ENCODE measurements at places on chromosomes 6 and 20.

GRCh38 chr20:30485331-30486102 lies 771.9 kb upstream of the DEFB115 start:
- DNase-seq: no peak

DNA sequence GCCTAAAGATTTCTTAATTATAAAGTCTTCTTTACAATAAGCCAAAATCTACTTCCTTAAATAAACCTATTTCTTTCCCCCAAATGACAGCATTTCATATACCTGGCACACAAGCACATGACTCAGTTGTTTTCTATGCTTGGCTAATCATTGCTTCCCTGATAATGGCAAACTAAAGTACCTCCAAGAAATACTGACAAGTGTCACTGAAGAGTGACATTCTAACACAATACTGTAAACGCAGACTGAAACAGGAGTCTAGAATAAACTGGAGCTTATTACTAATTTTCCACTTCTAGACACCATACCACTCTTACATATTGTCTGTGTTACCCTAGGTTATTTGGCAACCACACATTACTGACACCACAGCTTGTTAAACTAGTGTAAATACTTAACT lies 14.3 kb downstream of the SYNCRIP start:
- DNase-seq: no peak

DNA sequence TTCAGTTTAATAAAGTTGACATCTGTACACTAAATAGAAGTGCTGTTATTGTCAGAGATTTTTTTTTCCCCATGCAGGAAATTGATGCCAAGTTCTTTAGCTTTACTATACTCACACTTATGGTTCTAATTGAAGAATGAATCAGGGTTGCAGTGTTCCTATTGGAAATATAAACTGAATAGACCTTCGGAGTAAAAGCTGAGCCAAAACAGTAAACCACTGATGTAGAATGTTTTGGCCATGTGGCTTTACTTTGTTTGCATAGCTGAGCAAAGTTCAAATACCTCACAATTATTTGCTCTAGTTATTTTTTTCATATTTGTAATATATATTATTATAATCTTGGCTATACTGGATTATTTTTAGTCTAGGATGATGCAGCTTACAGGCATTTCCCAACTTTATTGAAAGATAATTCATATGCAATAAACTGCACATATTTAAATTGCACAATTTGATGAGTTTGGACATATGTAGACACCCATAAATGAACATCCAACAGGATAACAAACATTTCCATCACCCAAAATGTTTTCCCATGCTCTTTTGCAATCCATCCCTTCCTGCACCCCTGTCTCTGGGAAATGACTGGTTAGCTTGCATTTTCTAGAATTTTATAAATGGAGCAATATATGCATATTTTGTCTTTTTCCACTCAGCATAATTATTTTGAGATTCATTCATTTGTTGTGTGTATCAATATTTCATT lies 105.8 kb upstream of the NOX3 start:
- no peak for DNase-seq

DNA sequence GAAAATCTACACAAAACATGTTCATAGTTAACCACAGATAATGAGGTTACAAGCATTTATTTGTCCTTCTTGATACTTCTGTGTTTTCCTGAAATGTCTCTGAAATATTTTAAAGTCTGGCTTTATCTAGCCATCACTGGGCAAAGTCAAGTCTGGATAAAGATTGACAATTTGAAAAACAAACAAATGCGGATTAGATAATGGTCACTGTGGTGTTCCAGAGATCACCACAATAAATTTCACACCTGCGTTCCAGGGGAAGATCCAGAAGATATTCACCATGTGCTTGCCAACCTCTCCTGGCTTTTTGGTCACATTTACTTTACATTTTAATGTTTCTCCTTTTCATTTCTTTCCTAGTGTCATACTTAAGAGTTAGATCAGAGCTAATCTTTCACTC lies 109.7 kb upstream of the CCDC28A start:
- no peak for DNase-seq

DNA sequence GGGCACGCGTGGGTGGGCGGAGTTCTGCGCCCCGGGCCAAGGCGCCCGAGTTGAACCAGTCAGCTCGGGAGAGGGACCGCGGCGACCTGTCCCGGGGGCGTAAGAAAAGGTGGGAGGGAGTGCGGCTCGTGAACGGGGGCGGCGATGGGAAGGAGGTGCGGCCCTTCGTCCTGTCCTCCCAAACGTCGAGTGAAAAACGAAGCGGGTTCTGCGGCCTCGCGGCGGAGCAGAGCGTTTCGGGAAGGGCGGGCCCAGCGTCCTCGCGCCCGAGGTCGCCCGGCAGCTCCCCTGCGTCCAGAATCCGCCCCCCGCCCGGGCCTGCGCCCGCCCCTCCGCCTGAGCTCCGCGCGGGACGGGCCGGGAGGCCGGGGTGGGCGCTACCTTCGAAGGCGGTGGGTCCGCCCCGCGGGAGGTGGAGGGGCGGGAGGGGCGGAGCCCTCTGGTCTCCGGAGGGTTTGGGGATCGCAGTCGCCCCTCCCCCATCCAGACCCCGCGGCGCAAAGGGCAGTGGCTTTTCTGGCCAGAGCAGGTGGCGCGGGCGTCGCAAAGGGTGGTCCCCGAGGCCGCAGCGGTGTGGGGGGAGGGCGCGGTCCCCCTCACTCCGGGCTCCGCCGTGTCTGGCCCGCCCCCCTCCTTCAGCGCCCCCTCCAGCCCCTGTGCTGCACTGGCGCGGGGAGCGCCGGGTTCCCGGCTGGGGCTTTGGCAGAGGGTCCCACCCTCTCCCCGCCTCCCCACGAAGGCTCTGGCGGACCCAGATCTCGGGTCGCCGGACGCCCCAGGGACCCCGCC lies 838 bp downstream of the STMN3 start:
- peak; percentile 67 for DNase-seq

GRCh38 chr6:41247882-41248705 lies 19.9 kb downstream of the TREML4 start:
- DNase-seq: no peak

All from activated T-cell treated with anti-CD3 and anti-CD28 coated beads, Interleukin-2, amount 50 U/mL, for 1 hour (primary cell).